ENCODE measurements at places on chromosomes 7 and 10. TPM values are rescaled to one million over a fixed set of nuclear protein-coding genes. Genes with fewer than 3 reads are reported as not detected.
A peak's percentile ranks its signal among the peaks of the same experiment; 100 is the strongest.

- peaks cover 3% of the 10 kb centered on the region for H3K27me3 ChIP-seq
- no peak overlapping the region for H3K4me3 ChIP-seq
- no peaks in the 10 kb centered on the region for H3K36me3 ChIP-seq
- H3K27ac ChIP-seq: no peak overlapping the region
These were observed 256.6 kb downstream of the PTEN start for GRCh38 chr10:88120075-88120474.

DNA sequence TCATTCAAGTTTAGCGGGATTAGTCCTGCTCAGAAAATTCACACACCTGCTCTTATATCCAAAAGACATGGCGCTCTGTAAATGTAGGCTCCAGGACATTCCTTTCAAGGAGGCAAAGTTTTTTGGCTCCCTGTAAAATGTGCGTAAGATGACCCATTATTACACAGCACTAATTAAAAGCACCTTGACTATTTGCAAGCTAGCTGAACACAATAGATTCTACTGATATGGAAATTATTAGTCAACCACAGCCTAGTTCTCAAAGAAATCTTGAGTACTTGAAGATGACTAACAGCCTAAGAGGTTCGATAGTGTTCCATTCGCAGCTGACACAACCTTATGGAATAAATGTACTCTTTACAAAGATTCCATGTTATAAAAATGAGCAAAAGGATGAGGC, 175.2 kb downstream of the BMPER start:
- no peaks in the 10 kb centered on the region for H3K27me3 ChIP-seq
- no peak overlapping the region for H3K27ac ChIP-seq
- H3K4me1 ChIP-seq: no peaks in the 10 kb centered on the region

Gene GATA3
- 70.9 TPM for total RNA-seq

Gene SAP25
- total RNA-seq: 2.6 TPM

Gene PROSER2
- 5.7 TPM for total RNA-seq

Gene CCAR1
- total RNA-seq: 86.1 TPM

Gene C1QL3
- 0.80 TPM for total RNA-seq

Gene KLF14
- total RNA-seq: not detected

Gene GIMAP5
- total RNA-seq: 220 TPM

GRCh38 chr10:35523670-35524225, 81.4 kb upstream of the GJD4 start:
- peaks cover 9% of the 10 kb centered on the region for H3K36me3 ChIP-seq
- peaks cover 5% of the 10 kb centered on the region for H3K27me3 ChIP-seq

DNA sequence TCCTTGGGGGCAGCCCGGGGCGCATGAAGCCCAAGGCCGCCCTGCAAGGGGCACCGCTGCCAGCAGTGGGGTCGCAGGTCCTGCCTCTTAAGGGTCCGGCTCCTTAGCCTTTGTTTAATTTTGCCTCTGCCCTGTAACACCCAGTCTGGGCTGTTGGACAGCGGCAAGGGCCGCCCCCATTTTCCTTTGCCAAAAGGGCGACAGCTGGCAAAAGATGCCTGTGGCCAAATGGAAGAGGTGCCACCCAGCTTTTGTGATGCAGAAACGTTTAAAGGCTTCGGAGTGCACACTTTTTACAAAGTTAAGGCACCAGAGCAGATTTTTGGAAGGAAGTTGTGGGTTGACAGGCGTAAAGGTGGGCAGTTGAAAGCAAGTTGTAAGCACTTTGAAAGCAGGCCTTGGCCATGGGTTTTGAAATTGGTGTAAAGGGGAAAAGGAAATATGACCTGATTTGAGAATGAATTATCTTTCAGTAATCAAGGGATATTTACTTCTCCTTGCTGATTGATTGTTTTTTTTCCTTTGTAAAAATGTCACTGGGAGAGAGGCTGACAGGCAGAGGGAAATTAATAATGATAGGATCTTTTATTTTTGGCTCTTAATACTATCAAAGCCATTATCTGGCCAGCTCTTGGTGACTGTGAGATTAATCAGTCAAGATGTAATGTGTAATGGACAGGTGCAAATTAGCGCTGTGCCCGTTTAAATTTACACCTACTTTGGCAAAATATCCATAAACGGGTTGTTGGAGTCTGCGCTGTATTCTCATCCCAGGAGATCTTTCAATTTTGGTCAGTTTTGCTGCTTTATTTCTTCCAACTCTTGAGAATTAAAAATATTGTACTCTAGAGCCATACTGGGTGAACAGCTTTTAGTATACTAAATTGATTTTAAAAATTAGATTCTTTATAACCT, 1.2 kb downstream of the CASD1 start:
- peaks cover 7% of the 10 kb centered on the region for H3K27me3 ChIP-seq
- H3K4me1 ChIP-seq: peaks cover 30% of the 10 kb centered on the region
- peak overlapping the region; percentile 95 for H3K4me3 ChIP-seq
- DNase-seq: peak; percentile 46
- peak overlapping the region; percentile 87 for H3K27ac ChIP-seq

DNA sequence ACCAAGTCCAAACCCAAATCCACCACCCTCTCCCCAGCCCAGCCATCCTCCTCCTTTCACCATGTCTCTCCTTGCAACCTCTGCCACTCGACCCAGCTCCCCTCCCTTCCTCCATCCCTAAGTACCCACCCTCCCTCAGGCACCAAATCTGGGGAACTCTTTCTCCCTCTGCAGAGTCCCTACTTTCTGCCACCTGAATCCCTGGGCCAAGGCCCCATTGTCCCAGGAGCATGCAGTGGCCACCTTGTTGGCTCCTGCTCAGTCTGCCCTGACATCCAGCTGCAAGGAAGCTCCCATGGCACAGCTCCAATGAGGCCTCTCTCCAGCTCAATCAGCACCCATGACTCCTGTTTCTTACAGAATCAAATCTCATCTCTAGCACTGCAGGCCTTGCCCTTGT, 5.5 kb upstream of the UNC5B start:
- peaks cover 10% of the 10 kb centered on the region for H3K4me1 ChIP-seq
- no peak overlapping the region for H3K27ac ChIP-seq
- no peak overlapping the region for H3K4me3 ChIP-seq
- peaks cover 5% of the 10 kb centered on the region for H3K36me3 ChIP-seq

DNA sequence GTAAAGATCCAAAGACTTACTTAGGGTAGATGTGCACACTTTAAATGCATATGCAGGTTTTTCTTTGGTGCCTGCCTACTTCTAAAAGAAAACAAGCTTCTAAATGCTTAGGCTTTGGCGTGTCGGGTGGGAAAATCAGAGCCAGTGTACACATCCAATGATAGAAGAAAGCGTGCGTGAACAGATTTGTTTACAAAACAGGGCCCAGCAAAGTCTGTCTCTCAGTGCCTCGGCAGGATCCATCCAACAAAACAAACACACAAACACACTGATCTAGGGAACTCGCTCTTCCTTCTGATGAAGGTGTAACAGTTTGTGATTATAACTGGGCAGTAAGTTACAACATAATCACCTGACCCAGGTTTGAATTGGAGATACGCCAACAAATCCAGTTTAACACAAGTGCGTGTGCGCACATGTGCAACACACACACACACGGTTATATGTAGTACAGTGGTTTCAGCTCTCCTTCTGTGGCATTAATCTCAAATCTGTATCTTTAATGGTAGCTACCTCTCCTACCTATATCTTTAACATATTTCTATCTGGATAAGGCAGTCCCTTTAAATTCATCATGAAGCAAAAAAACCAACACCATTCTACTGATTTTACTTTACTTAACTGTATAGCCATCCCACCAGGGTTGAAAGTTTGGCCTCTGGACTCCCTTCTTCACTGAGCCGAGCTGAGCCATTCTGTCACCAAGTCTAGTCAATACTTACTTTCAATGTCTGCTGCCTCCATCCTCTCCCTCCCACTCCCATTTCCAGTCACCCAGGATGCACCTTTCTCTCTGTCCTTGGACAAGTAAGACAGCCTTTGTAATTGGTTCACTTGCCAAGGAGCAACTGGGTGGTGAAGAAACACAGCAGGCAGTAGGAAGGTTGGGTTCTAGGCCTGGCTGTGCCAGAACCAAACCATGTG, 184.4 kb upstream of the KLF14 start:
- H3K27me3 ChIP-seq: peaks cover 1% of the 10 kb centered on the region
- no peak overlapping the region for H3K27ac ChIP-seq
- peaks cover 2% of the 10 kb centered on the region for H3K4me1 ChIP-seq

- peak within 1 kb of the TSS; percentile 12 for H3K27ac ChIP-seq
- peaks cover 19% of the 10 kb centered on the region for H3K27me3 ChIP-seq
- peak within 1 kb of the TSS; percentile 88 for H3K4me3 ChIP-seq
- DNase-seq: peak; percentile 55
- H3K36me3 ChIP-seq: peaks cover 3% of the 10 kb centered on the region
These were observed at the start of gene NRCAM for GRCh38 chr7:108455998-108456677. Gene NRCAM (minus strand): TSS chr7:108456436. CDS start chr7:108240064, 216,372 bp downstream.

GRCh38 chr10:28077889-28078288, 79.0 kb upstream of the ODAD2 start:
- H3K4me1 ChIP-seq: peaks cover 2% of the 10 kb centered on the region
- H3K4me3 ChIP-seq: no peak overlapping the region
- no peak overlapping the region for H3K27ac ChIP-seq
- peaks cover 1% of the 10 kb centered on the region for H3K27me3 ChIP-seq
- DNase-seq: no peak

- no peak for DNase-seq
- H3K4me1 ChIP-seq: peaks cover 18% of the 10 kb centered on the region
- peak overlapping the region; percentile 71 for H3K4me3 ChIP-seq
- H3K27me3 ChIP-seq: peaks cover 26% of the 10 kb centered on the region
- H3K27ac ChIP-seq: no peak overlapping the region
These were observed 567 bp upstream of the EPO start for GRCh38 chr7:100719523-100720278.

GRCh38 chr10:43210556-43210955, 56.3 kb downstream of the RASGEF1A start:
- H3K27ac ChIP-seq: no peak overlapping the region
- H3K36me3 ChIP-seq: no peaks in the 10 kb centered on the region
- no peak for DNase-seq
- H3K27me3 ChIP-seq: peaks cover 11% of the 10 kb centered on the region

Gene CPA4
- not detected for total RNA-seq

Gene PIK3AP1
- total RNA-seq: 9.0 TPM

DNA sequence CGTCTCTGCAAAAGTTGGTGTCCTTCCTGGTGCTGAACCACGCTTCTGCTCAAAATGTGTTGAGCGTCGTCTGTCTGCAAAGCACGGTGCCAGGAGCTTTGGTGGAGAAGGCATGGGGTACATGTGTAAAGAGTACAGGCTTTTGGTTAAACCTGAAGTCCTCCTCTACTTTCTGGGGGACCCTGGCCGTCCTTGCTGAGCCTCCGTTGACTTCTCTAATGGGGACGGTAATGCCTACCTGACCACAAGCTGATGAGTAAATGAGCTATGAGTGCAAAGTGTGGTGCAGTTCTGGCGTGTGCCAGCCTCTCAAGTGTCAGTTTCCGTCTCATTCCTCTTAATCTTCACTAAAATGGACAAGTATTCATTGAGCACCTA, 527 bp upstream of the HERPUD2 start:
- H3K27me3 ChIP-seq: peaks cover 11% of the 10 kb centered on the region
- peak overlapping the region; percentile 94 for H3K4me3 ChIP-seq
- peaks cover 19% of the 10 kb centered on the region for H3K36me3 ChIP-seq

DNA sequence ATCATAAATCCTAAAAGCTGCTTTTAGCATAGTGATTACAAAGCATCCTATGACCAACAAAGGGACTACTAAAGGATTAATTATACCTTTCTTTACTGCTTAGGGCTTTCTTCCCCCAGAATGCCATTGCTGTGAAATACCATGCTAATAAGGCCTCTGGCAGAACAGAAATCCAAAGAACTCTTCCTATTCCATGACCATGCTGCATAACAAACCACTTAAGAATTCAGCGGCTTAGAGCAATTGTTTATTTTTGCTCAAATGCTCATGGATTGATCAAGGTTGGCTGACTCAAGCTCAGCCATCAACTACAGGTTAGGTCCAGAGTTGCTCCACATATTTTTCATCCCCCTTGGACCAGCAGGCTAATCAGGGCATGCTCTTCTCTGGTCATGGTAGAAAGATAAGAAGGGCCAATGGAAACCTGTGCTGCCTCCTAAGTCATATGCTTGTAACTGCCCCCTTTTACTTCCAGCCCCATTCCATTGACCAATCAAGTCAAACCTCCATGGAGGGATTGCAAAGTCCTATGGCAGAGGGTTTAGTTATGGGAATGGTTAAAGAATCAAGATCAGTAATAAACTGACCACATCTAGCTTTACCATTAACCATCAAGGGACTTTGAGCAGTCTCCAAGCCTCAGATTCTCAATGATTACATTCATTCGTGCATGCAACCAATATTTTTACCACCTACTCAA, 244.4 kb upstream of the FZD1 start:
- peaks cover 7% of the 10 kb centered on the region for H3K4me1 ChIP-seq
- H3K27me3 ChIP-seq: no peaks in the 10 kb centered on the region
- H3K36me3 ChIP-seq: no peaks in the 10 kb centered on the region
- no peak overlapping the region for H3K27ac ChIP-seq
- no peak overlapping the region for H3K4me3 ChIP-seq

Gene IFRD1
- total RNA-seq: 55.4 TPM

Gene ACSM6
- total RNA-seq: not detected

DNA sequence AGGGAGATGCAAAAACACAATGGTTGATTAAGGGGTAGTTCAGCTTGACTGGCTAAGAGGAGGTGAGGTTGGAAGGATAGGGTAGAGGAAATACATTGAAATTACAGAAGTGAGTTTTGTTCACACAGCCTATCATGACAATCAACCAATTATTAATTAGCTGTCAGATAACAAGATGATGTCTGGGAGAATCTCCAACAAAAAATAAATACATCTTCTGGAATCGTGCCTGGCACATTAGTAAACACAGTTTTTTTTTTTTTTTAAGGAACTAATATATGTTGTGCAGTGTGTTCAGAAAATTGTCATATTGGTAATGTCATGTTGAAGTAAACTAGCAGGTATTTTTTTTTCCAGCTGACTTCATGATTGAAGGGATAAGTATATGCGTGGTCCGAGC, 171.8 kb downstream of the VTI1A start:
- H3K27me3 ChIP-seq: no peaks in the 10 kb centered on the region
- no peak overlapping the region for H3K27ac ChIP-seq
- DNase-seq: no peak
- no peak overlapping the region for H3K4me3 ChIP-seq
- H3K4me1 ChIP-seq: no peaks in the 10 kb centered on the region
- H3K36me3 ChIP-seq: peaks cover 3% of the 10 kb centered on the region

Gene SLC35G1
- total RNA-seq: 5.0 TPM

DNA sequence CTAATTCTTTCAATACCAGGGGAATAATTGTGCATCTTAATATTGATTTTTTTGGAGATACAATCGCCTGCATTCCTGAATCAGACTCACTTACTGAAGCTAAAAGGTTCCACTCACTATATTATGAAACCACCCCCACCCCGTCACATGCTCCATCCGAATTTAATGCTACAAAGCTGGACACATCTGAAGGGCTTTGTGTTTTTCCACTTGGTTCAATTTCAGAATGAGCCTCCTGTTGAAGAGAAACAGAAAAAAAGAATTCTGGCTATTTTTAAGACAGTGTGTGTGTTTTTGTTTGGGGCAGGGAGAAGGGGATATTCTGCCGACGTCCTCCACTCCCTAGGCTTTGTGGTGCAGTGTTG, 165.5 kb upstream of the TBX20 start:
- peaks cover 2% of the 10 kb centered on the region for H3K27me3 ChIP-seq
- no peaks in the 10 kb centered on the region for H3K4me1 ChIP-seq
- no peaks in the 10 kb centered on the region for H3K36me3 ChIP-seq
- no peak for DNase-seq
- no peak overlapping the region for H3K27ac ChIP-seq
- no peak overlapping the region for H3K4me3 ChIP-seq
